ENCODE measurements at places on chromosomes 1 and 21.
A peak's percentile ranks its signal among the peaks of the same experiment; 100 is the strongest.

- no peak for DNase-seq
Observed at GRCh38 chr1:97516588-97516987, 404.2 kb downstream of the DPYD start.

GRCh38 chr1:244067893-244068292, 16.8 kb downstream of the ZBTB18 start:
- no peak for DNase-seq

DNA sequence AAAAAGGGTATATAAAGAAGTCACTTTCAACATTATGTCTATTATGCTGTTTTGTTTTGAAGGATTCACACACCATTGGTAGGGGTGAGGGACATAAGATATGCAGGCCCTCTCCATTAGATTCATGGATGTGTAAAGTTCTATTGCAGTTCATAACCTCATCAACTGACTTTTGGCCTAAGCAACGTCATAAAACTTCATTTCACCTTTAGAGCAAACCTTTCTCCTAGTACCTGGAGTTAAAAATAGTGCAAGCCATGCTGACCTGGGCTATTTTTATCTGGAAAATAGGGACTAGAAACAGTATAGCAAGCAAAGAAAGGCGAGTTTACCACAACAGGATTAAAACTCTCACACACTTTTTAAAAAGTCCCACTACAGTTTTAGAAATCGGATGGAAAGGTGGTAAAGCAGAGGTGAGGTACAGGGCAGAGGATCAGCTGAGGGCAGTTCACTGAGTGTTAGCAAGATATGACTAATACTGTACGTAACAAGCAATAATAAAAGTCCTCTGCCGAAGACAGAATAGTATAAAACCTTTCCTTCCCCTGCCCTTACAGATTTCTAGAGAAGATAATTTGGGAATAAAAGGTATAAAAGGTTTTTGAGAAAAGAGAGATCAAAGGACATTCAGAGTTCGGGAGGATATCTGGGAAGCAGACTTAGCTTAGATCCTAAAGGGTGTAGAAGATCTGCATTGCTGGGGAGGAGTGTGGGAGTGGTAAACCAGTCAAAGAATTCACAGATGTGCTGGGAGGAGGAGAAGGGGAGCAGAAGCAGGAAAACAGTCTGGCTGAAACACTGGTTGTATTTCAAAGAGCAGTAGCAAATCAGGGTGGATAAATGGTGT, 14.3 kb downstream of the EGLN1 start:
- no peak for DNase-seq

GRCh38 chr1:204821476-204821875, 49.2 kb upstream of the NFASC start:
- no peak for DNase-seq

DNA sequence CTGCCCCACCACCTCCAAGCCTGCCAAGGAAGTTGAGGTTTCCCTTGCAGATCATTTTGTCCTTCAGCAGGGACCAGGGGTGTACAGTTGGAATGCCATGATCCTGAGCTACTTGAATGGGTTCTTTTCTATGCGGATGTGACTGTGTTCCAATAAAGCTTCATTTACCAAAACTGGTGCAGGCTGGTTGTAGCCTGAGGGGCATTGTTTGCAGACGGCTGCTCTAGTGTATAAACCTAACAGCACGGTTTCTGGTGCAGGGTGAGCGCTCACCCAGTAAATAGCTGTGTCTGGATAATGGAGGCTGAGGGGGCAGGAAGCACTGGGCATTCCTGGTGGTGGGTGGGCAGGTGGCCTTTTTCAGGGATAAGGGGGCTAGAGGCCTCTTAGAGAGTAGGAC, 72.7 kb upstream of the ACTL8 start:
- no peak for DNase-seq

GRCh38 chr1:155978325-155978972, at the start of gene ARHGEF2:
TSS of gene ARHGEF2 (minus strand) at chr1:155978547. CDS start at chr1:155978427, 120 bp downstream.
- peak; percentile 90 for DNase-seq

- DNase-seq, result no peak
Observed at GRCh38 chr1:235776396-235776795, 90.3 kb downstream of the LYST start.

GRCh38 chr1:68322837-68323687, 90.7 kb upstream of the WLS start:
- no peak for DNase-seq

DNA sequence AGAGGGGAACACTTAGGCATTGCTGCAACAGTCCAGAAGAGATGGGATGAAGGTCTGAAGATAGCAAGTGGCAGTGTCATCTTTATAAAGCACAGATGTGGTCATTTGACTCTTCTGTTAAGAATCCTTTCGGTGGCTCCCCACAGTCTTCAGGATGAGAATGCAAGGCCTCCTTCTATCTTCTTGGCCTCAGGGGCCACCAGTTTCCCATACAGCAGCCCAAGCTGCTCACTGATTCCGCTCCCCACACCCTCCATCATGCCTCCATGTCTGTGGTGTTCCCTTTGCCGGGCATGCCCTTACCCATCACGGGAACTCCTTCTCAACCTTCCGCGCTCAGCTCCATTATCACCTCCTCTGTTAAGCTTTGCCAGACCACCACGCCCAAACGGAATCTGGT, 16.1 kb upstream of the MFSD2A start:
- no peak for DNase-seq

DNA sequence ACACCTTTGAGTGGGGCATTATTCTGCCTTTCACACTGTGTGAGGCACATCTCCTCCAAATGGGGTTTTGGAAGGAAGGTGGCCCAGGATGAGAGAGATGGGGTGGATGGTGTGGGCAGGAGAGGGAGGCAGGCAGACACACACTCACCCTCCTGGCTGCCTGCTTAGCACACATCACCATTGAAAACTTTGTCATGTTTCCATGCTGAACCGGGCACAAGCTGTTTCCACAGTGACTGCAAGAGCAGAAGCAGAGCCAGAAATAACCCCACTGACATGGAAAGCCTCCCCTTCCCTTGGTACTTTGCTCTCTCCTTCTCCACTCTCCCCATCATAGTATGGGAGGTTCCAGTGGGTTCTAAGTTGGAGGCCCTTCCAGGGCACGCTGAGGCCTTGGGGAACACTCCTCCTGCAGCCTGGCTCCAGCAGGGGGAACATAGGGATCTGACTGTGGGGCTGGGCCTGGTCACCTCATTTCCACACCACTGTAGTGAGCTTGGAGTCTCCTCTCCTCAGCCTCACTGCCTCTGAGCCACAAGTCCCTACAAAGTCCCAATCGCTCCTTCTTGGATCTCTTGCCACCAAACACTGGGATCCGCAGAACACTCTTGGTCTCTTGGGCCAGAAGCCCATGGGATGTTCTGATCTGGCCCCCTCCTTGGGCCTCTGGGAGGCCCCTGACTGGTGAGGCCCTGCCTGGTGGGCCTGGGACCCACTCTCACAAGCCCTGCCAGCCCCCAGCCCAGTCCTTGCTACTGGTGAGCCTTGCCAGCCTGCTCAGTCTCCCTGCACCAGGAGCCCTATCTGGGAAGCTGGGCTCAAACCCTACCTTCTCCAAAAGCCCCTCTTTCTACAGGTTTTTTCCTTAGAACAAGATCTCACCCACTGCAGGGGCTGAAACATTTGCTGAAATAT, 163.0 kb upstream of the EDN2 start:
- no peak for DNase-seq

- DNase-seq, result peak; percentile 51
Observed at GRCh38 chr1:185400052-185400451, 83.0 kb upstream of the IVNS1ABP start.

- peak; percentile 20 for DNase-seq
Observed at GRCh38 chr1:232705815-232706575, 76.1 kb upstream of the SIPA1L2 start.

- no peak for DNase-seq
Observed at GRCh38 chr1:17743008-17743647, 12.0 kb upstream of the ACTL8 start.

DNA sequence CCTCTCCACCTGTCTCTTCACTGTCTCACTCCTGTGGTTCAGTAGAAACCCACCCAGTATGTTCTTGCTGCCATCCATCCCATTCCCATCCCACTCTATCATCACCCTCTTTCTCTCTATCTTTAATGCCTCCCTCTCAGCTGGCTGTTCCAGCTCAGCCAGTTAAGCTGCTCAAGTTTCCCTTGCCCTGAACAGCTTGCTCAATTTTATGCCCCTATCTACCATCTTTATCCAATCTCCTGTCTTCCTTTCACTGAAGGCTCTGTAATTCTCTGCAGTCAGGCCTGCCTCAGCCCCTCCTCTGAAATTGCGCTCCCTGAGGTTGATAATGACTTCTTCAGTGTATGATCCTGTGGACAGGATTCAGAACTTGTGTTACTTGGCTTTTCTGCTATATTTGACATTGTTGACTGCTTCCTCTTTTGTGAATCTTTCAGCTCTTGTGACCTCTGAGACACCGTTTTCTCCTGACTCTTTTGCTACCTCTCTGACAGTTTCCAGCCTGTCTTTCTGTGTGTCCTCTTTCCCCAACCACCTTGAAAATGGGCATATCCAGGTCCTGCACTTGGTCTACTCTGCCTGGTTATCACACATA, 13.9 kb upstream of the BCAR3 start:
- peak; percentile 66 for DNase-seq

DNA sequence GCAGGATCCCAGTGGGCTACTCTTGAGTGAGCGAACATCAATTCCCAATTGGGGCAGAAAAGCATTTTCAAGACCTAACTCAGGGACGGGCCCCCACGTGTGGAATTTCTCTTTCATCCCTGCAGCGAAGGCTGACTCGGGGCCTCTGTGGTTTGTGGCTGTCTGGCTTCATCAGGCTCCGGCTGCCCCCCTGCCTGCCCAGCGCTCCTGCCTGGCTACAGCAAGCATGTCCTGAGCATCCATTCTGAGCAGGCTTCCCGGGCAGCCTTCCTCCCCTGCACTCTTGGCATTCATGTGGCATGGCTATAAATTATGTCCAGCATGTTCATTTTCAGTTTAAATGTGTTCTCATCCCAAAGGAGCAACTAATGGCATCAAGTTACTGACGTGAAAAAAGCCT, 588.1 kb downstream of the KIF26B start:
- DNase-seq, result no peak

- no peak for DNase-seq
Observed at GRCh38 chr1:174017231-174017970, 4.8 kb downstream of the RC3H1 start.

DNA sequence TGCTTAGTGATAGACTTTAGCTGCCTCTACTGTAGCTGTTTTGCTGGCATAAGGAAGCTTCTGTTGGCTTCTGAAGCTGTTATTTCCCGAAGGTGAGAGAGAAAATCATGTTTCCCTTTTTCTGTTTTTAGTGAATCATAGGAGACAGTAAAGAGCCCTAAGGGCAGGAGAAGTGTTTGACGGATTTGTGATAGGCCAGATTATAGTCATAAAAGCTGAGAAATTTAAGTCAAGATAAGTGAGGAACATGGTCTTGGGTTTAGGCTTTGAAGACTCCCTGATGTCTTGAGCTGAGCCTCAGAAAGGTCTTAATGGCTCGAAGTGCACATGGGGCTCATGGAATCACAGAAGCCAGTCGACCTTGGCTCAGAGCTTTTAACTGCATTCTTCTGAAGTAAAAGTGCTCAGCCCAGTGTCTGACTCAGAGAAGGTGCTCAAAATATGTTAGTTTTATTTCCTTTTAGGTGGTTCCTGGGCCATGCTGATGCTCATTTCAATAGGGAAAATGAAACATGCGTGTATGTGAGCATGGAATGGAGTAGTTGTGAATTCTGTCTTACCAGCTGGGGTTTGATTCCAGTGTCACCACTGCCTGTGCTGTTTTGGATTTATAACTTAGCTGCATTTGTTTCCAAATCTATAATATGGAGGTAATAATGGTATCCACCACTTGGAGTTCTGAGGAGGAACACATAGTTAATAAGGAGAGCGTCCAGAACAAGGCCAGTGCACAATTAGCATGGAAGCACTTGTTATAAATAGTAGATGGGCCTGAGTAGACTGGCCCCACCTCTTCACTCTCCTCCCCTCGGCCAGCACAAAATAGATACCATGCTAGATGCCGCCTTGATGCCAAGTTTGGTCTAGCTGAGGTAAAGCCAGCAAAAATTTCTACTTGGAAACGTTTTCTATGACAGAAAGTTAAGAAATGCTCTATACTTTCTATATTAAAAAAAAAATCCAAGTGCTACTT, 99.2 kb downstream of the C1orf21 start:
- DNase-seq, result no peak

DNA sequence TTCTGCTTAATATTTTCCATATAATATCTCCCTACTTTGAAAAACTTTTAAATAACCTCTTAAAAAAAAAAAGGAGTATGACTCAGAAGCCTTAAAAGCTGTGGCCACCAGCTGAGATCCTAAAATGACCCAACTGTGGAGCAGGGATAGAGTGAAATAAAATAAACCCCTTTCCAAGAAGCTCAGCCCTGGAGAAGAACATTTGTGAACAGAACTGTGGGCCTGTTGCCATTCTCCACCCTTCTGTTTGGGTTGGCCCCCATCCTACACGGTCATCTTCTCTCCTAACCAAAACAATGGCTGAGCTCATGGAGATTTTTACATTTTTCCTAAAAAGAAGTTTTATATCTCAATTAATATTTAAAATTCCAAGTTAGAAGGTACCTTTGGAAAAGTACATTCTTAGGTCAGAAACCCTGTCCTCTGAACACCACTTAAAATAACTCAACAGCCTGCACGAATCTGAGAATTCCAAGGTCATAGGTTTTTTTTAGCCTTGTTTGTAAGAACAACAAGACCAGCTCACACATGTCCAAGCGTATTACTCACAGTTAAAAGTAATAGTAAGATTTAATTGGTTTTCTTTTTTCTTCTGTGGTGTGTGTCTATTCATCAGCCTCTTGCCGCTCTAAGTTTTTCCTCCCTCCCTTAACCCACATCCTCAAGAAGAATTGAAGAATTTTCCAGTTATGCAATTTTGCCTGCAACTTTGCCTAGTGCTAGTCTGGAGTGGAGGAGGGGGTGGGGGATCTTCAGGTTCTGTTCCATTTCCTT, 107.7 kb upstream of the ERRFI1 start:
- DNase-seq, result peak; percentile 38

DNA sequence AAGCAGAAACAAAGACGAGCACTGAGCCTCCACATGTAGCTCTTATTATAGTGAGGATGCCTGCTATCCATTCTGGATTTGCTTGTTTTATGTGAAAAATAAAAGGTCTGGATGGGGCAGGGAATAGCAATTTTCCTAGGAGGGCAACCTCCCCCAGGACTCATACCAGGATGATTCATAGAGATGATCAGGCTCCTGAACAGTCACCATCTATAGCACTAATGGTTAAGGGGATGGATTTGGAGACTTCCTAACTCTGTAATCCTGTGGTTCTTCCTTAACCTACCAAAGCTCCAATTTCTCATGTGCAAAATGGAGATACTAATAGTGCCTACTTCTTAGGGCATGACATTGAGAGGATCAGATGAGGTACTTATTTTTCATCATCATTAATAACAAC, 34.5 kb upstream of the CD58 start:
- peak; percentile 28 for DNase-seq

DNA sequence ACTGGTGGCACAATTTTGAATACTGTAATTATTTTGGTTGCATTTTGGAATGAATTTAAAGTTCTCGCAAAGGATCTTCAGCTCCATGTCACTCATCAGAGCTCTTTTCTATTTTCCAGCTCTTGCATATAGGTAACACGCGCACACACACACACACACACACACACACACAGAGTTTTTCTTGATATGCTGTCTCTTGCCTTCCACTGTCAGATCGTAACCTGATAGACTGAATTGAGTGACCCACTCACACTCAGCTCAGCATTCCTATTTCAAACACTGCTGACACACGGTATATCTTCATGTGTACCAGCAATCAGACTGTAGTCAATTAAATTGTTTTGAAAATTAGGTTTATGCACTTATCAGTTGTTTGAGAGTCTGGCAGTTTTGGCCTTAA, 214.1 kb downstream of the PBX1 start:
- DNase-seq, result no peak

- no peak for DNase-seq
Observed at GRCh38 chr21:28160378-28160777, 832.3 kb downstream of the LTN1 start.

Data from suppressor macrophage treated with lipopolysaccharide for 4 hours (primary cell).